ENCODE measurements at places on chromosomes 1 and 21.
A peak's percentile ranks its signal among the peaks of the same experiment; 100 is the strongest.

DNA sequence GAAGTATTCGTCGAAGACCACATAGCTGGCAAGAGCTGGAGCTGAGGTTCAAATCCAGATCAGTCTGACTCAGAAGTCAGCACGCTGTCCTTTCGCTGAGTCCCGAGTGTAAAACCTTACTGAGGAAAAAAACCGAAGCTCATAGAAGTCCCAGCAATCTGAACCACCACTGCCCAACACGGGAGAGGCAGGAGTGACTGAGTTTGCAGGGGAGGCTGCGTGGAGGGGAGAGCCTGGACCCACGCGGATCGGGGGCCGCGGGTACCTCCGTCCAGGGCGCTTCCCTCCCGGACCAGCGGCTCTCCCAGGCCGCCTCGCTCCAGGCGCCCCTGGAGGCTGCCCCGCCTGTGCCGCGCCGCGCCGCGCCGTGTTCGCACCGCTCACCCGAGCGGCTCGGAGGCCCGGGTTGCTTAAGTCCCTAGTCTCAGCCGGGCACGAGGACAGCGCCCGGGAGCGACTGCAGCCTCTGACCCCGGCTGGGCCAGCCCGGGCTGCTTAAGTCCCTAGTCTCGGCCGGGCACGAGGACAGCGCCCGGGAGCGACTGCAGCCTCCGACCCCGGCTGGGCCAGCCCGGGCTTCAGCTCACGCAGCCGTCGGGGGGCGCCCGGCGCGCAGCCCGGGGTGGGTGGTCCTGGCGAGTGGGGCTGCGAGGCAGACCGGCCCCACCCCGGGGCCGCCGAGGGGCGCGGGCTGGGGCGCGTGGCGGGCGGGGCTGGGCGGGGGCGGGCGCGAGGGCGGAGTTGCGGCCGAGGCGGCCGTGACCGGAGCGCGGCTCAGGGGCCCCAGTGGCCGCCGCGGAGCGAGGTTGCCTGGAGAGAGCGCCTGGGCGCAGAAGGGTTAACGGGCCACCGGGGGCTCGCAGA is at the start of gene ADAMTSL4:
Gene ADAMTSL4 (plus strand): TSS at position 777 of the 864 bp plus-strand sequence. CDS start 2,881 bp downstream, outside the sequence.
- DNase-seq = no peak

GRCh38 chr1:155834296-155834926 is 22.6 kb downstream of the GON4L start:
- no peak for DNase-seq

DNA sequence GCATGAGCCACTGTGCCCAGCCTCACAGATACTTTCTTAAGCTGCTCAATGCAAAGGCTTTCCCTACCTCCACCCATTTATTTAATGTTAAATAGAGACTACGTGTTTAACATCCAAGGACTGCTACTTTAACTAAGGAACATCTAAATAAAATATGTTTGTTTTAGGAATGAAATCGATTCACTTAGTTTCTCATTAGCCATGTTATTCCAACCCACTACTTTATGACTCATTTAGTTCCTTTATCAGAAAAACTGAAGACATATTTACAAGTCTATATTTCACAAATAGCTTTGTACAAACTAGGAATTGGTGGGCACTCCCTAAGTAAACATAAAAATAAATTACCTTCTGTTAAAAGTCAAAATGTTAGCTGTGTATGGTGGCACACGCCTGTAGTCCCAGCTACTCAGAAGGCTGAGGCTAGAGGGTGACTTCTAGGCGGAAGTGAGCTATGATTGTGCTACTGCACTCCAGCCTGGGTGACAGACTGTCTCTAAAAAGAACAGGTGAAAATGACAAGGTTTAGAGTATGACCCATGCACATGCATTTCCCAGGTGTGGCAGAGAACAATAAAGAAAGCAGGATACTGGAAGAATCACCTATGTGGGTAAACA is 39.9 kb upstream of the AK4 start:
- no peak for DNase-seq

DNA sequence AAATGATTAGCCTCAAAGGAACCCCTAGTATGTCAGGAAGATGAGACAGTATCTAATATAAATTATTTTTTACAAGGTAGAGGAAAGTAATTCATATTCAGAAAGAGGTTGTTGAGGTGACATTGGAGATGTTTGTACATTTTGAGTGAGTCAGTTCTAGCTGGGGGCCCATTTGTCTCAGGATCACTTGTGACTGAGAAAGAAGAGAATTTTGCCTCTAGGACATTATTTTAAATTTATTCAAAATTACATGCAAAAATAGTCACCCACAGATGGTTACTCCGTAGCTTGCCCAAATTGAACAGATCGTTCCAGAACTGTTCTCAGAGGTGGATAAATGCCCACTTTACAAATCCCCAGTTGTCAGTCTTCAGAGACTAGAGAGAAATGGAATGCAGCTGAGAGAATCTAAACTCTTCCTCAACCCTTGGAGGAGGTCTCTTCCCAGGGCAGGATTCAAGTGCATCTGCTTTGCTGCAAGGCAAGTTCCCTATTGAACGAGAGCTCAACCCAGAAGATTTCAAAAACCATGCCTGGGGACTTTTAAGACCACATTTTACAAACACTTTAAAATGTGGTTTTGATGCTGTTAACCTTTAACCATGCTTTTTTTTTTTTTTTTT is 987.8 kb upstream of the ADAMTS5 start:
- no peak for DNase-seq

DNA sequence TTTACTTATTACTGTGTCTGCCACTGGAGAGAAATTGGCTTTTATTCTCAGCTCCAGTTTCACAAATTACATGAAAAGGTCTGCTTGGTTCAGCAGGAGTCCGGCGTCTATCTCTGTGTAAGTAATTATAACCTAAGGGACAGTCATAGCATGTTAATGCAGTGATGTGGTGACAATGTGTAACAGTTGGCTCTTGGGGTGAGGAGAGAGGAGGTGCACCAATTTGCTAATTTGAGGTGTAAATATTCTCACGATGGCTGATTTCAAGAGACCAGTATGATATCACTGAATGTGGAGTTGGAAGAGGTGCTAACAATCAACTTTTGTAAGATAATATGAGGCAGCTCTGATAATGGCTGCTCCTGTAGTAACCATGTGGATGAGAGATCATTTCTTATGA is 86.1 kb downstream of the CTH start:
- no peak for DNase-seq

GRCh38 chr21:35144978-35145377 is 95.9 kb upstream of the RUNX1 start:
- no peak for DNase-seq

- DNase-seq = no peak
Observed at GRCh38 chr1:59409986-59410385, 113.1 kb downstream of the FGGY start.

- no peak for DNase-seq
Observed at GRCh38 chr1:210456731-210457255, 128.1 kb downstream of the HHAT start.

DNA sequence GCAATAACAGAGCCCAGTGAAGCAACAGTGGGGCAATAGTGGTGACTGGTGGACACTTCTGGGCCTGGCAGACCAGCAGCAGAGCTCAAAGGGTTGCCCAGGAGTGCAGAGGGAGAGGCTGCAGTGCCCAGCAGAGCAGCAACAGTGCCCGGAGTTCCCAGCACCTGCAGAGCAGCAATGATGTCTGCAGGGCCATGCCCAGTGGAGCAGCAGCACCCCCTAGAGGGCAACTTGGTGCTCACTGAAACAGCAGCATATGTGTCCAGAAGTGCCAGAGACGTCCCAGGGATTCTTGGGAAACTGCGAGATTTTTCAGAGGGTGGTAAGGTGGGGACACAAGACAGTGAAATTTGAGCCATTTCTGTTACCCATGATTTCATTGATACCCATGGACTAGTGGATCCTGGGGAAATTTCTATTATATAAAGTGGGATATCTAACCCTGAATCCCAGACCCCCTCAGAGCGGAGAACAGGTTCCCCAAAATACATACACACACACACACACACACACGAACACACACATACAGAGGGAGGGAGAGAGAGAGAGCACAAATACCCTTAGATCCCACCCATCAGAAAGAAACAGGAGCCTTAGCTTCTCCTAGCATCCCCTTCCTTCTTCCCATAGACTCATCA is 156.9 kb upstream of the GJB5 start:
- DNase-seq = peak; percentile 64

GRCh38 chr1:232327899-232328298 is 302.0 kb downstream of the SIPA1L2 start:
- no peak for DNase-seq

DNA sequence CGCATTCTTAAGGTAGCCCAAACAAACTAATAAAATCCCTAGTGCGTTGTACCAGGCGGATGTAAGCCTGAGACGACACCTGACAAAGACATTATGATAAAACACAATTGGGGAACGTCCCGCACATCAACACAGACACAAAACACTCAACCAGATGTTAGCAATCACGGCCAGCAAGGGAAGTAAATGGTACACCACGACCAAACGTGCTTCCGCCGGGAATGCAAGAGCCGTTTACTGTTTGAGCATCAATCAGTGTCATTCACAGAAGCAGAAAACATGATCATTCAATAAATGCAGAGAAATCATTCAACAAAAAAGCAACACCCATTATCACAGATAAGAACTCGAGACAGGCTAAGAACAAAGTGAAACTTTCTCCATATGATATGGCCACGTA is 49.4 kb upstream of the COL18A1 start:
- no peak for DNase-seq

GRCh38 chr1:228358764-228359612 is 47.6 kb downstream of the TRIM11 start:
- no peak for DNase-seq

- no peak for DNase-seq
Observed at GRCh38 chr1:38454236-38454635, 405.3 kb downstream of the RRAGC start.

DNA sequence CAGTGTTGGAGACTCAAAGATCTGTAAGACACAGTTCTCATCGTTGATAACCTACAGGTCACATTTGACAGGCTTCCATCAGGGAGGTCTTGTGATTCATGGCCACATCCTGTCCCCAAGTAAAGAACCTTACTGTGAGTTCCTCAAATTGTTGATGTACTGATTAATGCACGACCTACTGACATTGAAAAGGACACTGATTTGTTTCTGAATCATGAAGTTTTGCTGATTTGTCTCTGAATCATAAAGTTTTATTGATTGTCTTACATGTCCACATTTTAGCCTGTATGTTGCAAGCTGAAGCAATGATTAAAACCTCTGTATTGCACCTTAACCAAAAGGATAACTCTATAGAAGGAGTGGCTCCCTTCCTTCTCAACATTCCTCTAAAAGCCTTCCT is 476.3 kb upstream of the RUNX1 start:
- DNase-seq = no peak

GRCh38 chr1:167083871-167084270 is 6.3 kb downstream of the GPA33 start:
- no peak for DNase-seq

DNA sequence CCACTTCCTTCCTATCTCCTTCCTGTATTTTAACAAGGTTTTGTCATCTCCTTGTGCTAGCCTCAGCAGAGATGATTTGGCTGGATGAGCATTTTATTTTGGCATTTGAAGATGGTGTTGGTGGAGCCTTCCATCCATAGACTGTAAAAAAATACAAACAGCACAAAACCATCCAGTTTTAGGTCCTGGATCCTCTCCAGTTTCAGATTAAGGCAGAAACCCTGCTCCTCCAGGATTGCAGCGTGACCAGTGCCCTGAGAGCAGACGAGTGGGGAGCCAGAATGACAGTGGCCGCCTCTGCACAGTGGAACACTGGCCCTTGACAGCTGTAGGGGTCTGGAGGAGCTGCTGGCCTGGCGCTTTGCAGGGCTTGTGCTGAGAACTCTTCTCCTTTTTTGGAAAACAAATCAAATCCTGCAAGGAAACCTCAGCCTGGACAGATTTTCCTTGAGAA is 72.2 kb upstream of the GADD45A start:
- DNase-seq = no peak

- DNase-seq = no peak
Observed at GRCh38 chr1:201849372-201850052, 20.6 kb downstream of the IPO9 start.

- no peak for DNase-seq
Observed at GRCh38 chr1:216448011-216448510, 24.8 kb upstream of the USH2A start.

All from globus pallidus (tissue), 1 donor.